Activated naive CD8-positive, alpha-beta T cell treated with anti-CD3 and anti-CD28 coated beads, Interleukin-2, amount 50 U/mL, for 16 hours (primary cell): ENCODE measurements at places on chromosomes 6 and 20.

- DNase-seq = no peak
Observed at GRCh38 chr6:30102414-30102969, 10.4 kb downstream of the TRIM31 start.

DNA sequence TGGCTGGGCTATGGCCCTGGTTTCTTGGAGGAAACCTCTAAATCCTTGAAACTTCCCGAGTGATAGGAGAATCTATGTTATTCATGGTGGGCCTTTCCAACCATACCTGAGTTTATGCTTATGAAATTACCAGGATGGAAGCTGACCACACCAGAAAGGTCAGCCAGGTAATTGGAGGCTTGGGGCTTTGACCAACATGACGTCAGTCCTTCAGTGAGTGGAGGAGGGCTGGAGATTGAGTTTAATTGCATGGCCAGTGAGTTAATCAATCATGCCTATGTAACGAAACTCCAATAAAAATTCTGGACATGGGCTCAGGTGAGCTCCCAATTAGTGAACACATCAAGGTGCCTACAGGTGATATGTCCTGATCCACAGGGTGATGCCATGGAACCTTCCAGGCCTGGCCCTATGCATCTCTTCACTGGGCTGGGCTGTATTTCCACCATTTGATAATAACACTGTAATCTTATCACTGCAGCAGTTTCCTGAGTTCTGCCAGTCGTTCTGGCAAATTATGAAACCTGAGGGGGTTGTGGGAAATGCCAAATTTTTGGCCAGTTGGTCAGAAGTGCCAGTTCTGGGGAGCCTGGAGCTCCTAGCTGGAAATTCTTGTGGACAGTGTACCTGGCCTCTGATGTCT lies 106.5 kb downstream of the CDH26 start:
- no peak for DNase-seq

- DNase-seq = no peak
Observed at GRCh38 chr6:168871642-168872315, 381.9 kb downstream of the THBS2 start.

- DNase-seq = no peak
Observed at GRCh38 chr6:84752118-84752850, 12.1 kb downstream of the TBX18 start.

DNA sequence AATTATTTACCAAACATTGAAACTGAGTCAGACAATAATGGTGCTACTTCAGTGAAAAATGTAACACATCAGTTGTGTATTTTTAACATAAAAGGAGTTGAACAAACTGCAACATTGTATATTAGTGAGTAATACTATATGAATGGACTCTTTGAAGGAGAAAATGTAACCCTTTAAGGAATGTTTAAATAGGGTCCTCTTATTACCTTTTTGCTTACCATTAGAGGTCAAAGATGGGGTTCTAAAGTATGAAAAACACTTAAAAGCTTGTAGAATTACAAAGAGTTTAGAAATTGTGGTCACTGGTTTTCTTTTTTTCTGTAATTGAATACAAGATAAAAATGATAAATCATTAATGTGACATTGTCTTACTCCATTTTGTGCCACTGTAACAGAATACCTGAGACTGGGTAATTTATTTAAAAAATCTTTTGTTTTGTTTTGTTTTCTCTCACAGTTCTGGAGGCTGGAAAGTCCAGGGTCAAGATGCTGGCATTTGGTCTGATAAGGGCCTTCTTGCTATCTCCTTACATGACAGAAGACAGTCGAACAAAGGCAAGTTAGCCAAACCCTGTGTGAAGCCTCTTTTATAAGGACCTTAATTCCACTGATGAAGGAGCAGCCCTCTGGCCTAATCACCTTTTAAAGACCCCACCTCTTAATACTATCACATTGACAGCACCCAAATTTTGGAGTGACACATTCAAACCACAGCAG lies 43.2 kb downstream of the SESN1 start:
- DNase-seq = no peak

- DNase-seq = no peak
Observed at GRCh38 chr20:32456869-32457478, 98.8 kb downstream of the ASXL1 start.

DNA sequence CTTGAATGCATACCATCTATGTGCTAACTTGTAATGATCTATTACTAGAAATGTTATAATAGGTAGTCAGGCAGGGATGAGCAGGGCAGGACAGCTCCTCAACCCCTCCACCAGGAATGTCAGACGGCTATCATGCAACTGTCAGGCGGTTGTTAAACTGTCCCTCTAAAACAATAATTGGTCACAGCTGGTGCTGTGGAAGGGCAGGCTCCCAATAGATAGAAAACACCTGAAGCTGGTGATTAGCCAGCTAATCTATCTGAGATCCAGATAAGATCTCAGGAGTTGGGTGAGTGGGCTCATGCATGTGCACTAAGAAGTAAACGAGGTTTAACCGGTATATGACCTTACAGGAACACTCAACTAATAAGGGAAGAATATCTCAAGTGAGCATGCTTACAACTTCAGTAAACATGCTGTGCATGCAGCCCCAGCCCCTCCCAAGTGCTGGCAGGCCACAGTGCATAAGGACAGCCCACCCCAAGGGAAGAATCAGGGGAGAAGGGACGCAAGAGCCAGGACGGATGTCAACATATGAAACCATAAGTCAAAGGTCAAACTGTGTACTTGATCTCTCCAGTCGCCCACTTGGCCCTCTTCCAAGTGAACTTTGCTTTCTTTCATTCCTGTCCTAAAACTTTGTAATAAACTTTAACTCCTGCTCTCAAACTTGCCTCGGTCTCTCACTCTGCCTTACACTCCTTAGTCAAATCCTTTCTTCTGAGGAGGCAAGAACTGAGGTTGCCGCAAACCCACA lies 566.2 kb upstream of the NRSN1 start:
- no peak for DNase-seq

- no peak for DNase-seq
Observed at GRCh38 chr20:42949950-42950349, 239.8 kb downstream of the PTPRT start.

- no peak for DNase-seq
Observed at GRCh38 chr20:22768266-22769178, 184.2 kb upstream of the FOXA2 start.

DNA sequence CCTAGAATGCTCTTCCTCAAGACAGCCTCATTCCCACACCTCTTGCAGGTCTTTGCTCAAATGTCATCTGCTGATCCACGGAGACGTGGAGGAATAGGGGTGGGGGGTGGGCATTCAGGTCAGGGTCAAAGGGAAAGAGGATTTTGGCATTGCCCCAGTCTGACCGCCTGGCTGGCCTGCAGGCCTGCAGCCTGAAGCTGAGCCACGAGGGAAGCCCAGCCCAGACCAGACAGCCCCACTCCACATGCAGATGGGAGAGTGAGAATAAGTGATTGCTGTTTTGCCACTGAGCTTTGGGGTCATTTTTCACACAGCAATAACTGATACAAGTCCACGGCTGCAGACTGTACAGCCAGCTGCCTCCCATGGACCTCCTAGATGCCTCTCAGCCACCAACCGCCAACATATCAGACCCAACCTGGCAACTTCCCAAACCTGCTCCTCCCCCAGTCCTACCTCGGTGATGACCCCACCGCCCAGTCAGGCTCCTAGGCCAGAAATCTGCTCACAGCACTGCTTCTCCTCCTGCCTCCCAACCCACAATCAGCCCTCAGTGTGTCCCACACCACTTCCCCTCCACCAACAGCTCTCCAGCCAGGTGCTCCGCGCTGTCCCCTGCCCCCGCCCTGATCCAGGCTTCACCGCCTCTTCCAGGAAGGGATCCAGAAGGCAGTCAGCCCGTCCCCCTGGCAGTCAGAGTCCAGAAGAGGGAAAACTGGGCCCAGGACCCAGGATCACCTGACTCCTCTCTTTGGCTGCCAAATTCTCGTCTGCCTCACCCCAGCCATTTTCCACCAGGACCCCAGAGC lies 14.0 kb downstream of the KIAA1755 start:
- no peak for DNase-seq

DNA sequence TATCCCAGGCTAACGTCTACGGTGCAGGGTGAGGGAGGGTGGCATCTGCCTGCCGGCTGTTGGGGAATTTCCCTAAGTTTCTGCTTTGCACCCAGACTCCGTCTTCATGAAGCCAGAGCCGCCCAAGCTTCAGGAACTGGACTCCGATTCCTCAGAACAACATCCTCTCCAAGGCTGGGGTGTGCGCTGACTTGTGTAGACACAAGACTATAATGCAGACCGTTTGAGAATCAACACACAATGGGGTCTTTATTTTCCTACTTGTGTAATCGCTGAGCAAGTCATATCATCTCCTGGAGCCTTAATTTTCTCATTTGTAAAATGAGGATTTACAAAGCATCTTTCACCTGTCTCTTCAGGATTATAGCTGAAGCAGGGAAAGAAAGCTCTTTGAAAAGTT lies 160.5 kb upstream of the AGPAT4 start:
- no peak for DNase-seq

DNA sequence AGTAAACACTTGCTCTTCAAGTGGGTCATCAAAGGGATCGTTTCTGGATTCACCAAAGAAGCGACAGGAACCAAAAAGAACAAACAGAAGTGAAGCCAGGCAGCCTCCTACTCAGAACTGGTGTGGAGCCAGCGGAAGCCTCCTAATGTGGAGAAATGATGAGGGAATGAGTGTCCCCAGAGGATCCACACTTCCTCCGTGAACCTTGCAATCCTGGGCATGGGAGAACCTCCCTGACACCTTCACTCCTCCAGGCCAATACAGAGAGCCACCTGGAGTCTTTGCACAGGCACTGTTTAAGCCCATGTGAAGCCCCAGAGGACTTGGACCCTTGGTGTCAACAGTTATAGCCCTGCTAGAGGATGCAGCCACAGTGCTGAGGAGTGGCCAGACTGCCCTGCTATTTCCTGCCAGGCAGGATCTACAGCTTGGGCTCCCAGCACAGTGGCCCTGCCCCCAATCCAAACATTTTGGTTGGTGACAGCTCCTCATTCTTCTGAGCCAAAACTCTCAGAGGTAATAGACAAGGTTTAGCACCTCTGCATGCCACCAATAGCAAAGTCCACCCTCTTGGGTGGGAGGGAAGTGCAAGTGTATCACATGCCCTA lies 23.2 kb upstream of the SERINC1 start:
- no peak for DNase-seq

DNA sequence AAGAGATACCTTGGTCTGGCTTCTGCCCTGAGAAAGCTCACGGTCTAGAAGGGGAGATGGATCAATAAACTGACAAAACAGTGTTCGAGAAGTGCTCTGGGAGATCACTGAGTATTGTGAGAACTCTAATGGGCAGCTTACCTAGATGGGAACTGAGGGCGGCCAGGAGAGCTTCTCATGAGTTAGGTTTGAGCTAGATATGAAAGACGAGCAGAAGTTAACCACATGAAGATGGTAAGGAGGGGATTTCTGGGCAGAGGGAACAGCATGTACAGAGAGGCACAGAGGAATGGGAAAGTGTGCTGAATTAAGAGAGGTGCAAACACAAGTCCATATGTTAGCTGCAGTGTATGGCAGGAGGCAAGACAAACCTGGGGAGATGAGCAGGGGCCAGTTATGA lies 11.9 kb downstream of the ZFAND3 start:
- no peak for DNase-seq

- no peak for DNase-seq
Observed at GRCh38 chr20:38890497-38890818, 35.8 kb upstream of the FAM83D start.

GRCh38 chr6:114342826-114343781 lies at the start of gene HS3ST5:
Gene HS3ST5, minus strand, starts transcription at chr6:114343023. Its CDS starts 280,178 bp downstream, at chr6:114062845.
- DNase-seq = no peak

- no peak for DNase-seq
Observed at GRCh38 chr6:151609146-151609902, 115.5 kb downstream of the CCDC170 start.

GRCh38 chr6:47621838-47622449 lies 76.4 kb upstream of the ADGRF4 start:
- DNase-seq = no peak

GRCh38 chr20:1469925-1470571 lies 3.4 kb upstream of the NSFL1C start:
- no peak for DNase-seq

GRCh38 chr20:35444226-35444625 lies 6.2 kb upstream of the GDF5 start:
- no peak for DNase-seq

GRCh38 chr6:25065666-25066065 lies 129.9 kb upstream of the RIPOR2 start:
- DNase-seq = no peak

DNA sequence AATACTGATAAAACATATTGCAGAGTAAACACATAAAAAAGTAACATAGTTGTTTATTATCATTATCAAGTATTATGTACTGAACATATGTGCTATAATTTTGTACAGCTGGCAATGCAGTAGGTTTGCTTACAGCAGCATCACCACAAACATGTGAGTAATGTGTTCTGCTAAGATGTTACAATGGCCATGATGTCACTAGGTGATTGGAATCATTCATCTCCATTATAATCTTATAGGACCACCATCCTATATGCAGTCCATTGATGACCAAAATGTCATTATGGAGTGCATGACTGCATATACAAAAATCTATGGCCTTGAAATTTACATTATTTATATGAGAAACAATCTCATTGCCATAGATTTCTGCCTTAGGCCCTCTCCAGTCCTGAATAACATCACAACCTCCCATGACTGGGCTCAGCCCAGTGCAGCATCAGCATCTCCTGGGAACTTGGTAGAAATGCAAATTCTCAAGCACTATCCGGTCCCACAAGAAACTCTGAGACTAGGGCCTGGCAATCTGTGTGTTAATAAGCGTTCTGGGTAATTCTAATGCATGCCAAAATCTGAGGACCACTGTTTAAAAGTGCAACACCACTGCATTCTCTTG lies 352.0 kb upstream of the MARCKS start:
- DNase-seq = no peak

DNA sequence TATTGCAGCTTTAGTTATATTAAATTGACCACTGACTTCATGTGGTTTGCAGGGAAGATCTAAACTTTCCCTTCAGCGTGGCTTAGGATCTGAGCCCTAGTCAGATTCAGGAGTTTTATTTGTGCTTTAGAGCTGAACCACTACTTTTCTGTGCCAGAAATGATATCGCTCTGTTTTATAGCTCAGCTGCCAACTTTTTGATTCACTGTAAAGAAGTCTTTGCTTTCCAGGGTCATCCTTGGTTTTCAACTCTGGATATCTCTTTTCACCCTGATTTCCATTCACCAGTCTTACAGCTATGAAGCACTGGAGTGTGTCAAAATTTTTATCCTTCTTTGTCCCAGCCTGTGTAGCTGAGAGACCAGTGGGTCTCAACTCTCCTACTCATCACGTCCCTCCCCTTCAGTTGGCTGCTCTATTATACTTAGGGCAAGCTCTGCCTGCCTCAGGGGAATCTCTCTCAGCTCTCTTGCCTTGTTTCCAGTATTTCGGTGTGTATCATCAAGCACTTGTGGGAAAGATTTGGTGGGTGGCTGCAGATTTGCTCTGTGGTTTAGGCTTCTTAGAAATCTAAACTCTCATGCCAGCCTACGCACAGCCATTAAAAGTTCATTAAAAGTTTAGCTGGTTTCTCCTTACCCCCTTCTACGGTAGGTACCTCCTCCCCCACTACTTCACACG lies 425.5 kb downstream of the TENT5A start:
- no peak for DNase-seq

DNA sequence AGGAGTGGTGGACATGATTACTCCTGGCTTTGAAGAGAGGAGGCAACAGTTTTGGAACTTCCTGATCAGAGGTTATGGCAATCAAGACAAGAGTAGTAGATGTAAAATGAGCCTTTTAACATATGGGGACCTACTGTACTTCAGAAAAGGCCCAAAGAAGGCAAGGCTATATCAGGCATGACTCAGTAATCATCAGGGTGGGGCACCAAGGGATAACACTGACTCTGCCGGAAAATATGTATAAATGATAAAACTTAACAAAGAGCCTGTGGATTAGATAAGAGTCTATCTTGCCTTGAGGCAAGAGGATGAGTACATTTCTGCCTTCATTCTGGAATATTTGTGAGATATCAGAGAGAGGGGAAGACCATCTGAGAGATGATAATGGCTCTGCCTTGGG lies 1389.9 kb upstream of the MAP3K7 start:
- DNase-seq = no peak
